ENCODE measurements at places on chromosomes 2 and 18.

- DNase-seq: no peak
These were observed 4.7 kb upstream of the TGFA start for GRCh38 chr2:70558195-70558808.

GRCh38 chr2:217494557-217494956 is 508.2 kb downstream of the TNS1 start:
- DNase-seq: peak; percentile 71

DNA sequence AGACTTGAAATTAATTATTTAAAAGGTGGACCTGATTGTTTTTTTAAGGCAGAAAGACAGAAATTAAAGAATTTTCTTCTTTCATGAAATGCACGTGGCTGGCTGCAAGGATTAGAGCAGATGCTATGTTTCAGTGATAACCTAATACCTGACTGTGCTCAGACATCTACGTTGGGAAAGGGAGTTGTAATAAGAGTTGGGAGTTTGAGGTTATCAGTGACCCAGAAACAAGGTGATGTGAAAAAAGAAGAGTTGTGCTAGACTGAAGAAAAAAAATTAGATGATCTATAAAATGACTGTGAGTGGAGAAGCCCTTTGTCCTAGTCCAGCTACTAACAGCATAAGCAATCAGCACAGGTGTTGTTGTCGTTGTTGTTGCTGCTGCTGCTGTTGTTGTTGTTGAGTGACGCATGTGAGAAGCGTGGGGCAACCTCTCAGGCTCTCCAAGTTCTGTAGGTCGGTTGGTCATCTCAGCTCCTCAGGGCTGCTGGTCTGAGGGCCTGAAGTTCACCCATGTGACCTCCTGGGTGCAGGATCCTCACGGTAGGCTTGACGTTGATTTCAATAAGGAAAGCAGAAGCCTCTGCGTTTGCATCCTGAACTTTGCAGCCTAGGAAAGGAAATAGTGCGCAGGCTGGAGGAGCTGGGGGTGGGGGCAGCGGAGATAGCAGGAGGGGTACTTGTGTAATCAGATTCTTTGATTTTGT is 7.6 kb downstream of the POU3F3 start:
- DNase-seq: no peak

GRCh38 chr18:50622865-50623393 is 63.0 kb downstream of the MAPK4 start:
- DNase-seq: no peak

- no peak for DNase-seq
These were observed 16.2 kb downstream of the YWHAQ start for GRCh38 chr2:9614562-9614961.

DNA sequence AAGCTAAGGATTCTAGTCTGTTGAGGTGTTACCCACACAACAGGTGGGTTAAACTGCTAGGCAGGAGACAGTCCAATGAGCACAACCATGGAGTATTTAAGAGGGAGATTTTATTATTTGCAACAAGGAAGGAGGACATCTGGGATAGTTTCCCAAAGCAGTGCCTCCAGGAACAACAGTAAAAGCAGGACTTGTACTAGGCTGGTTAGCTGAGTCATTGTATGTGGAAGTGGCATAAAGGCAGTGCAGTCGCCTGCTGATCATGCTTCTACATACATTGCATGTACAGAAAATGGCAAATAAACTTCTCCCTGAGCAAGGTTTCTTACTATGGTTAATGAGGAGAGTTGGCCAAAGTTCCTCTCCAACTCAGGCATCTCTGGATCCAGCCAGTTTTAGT is 46.1 kb upstream of the CYTIP start:
- peak; percentile 24 for DNase-seq

- DNase-seq: no peak
These were observed 261.5 kb upstream of the DSEL start for GRCh38 chr18:67778016-67778415.

DNA sequence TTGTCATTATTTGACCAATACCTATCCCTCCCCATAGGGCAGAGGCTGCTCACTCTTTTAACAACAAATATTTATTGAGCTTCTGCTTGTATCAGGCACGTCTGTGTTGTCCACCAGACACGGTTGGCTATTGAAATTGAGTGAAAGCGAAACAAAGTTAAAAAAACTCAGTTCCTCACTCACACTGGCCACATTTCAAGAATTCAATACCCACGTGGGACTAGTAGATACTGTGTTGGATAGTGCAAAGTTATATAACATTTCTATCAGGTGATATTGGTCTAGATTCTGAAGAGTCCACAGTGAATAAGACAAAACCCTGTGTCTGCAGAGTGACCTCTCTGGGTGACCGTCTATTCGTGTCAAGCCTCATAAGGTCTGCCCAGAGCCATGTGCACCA is 43.9 kb upstream of the GALR1 start:
- DNase-seq: no peak

- no peak for DNase-seq
These were observed 7.4 kb downstream of the CNNM4 start for GRCh38 chr2:96768083-96768561.

DNA sequence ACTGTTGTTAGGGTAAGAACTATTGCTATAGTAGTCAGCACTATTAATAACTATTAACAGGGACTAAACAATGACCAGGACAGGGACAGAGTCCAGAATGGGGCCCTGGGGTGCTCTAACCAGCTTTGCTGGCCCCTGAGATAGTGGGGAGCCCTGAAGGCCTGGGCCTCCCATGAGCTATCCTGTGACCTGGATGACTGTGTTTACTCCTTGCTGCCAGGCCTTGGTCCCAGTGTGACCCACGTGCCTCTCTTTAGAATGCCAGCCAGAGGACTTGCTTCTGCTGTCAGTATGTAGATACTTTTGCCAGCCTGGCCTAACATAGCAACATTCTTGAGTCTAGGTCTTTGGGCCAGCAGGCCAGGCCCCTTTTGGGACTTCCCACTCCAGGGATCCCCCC is 11.4 kb downstream of the CDK5R2 start:
- DNase-seq: no peak

DNA sequence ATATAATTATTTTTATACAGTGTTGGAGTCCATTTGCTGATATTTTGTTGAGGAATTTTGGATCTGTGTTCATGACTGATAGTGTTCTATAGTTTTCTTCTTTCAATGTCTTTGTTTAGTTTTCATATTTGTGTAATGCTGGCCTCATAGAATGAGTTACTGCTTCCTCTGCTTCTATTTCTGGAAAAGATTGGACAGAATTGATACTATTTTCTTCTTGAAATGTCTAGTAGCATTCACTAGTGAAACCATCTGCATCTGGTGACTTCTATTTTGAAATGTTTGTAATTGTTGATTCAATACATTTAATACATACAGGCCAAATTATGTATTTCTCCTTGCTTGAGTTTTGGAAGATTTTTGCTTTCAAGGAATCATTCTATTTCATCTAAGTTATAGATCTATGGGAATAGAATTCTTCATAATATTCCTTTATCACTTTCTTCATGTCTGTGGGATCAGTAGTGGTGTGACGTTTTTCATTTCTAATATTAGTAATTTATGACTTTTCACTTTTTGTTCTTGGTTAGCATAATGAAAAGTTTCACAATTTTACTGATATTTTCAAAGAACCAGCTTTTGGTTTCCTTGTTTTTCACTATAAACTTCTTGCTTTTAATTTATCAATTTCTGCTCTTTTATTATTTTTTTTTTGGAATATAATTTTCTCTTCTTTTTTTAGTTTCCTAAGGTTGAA is 509.9 kb upstream of the VRK2 start:
- no peak for DNase-seq

DNA sequence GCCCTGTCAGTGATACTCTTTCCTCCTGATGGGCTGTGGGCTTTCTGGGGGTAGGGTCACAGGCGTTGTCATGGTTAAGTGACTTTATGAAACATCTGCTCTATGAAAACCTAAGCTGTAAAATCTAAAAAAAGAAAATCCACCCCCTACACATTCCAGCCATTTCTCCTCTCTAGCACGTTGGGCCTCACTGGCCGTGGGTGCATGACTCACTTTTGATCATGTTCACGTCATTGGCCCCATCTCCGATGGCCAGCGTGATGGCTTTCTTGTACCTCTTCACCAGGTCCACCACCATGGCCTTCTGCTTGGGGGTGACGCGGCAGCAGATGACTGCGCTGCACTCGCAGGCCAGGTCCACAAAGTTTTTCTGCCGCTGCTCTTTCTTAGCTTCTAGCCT is 39.3 kb upstream of the NARS1 start:
- no peak for DNase-seq

- no peak for DNase-seq
These were observed 5.7 kb upstream of the PTPRN start for GRCh38 chr2:219314804-219315468.

- DNase-seq: no peak
These were observed 23.3 kb downstream of the LRRC30 start for GRCh38 chr18:7254163-7254562.

- no peak for DNase-seq
These were observed 411.6 kb upstream of the ZEB2 start for GRCh38 chr2:144931480-144931879.

DNA sequence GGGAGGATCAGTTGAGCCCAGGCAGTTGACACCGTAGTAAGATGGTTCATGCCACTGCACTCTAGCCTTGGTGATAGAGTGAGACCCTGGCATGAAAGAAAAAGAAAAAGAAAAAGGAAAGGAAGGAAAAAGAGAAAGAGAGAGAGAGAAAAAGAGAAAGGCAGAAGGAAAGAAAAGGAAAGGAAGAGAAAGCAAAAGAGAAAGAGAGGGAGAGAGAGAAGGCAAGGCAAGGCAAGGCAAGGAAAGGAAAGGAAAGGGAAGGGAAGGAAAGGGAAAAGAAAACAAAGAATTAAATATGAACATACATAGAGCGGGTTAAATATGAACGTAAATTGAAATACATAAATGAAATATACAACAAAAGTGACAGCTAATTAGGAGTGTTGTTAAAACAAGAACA is 167.5 kb upstream of the SETBP1 start:
- no peak for DNase-seq

DNA sequence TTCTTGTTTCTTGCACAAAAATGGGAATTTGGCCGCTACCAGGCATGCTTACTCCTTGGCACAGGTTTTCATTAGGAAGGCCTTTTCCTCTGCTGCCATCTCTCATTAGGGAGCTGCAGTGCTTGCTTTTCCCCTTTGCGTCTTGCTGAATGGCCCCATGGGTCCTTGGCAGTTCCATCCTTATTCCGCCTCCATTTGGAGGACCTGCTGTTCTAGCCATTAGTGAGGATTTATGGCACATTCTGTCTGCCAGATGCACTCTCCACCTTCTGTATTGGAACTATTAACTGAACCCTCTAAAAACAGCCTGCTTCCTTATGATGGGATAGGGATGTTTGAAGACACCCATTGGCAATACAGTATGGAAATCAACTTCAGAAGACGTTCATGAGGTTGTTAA is 103.5 kb upstream of the NOSTRIN start:
- DNase-seq: no peak

DNA sequence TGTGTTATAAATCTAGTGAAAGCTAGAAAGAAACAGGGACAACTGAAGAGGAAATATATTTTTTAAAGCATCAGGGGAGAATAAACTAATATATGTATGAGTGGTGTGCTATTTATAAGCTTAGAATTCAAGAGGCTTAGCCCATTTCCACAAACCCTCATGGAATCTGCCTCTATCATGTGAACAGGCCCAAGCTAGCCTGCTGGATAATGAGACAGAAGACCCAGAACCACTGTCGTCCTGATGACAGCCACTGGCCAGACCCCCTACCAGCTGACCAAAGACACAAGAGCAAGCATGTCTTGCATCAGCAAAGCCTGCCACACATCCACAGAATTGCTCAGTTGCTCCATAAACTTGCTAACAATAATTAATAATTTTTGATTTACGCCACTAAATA is 382.3 kb upstream of the NXPH2 start:
- no peak for DNase-seq

- no peak for DNase-seq
These were observed 238.3 kb downstream of the CLIP4 start for GRCh38 chr2:29353403-29353991.

- DNase-seq: no peak
These were observed 68.4 kb downstream of the COPS7B start for GRCh38 chr2:231854616-231855125.
